ENCODE measurements at places on chromosomes 7 and 10.

GRCh38 chr10:33376976-33377657 is 42.6 kb upstream of the NRP1 start:
- no peak for DNase-seq

GRCh38 chr7:107976620-107977019 is 26.3 kb downstream of the LAMB1 start:
- no peak for DNase-seq

GRCh38 chr7:3393862-3394261 is 92.8 kb downstream of the SDK1 start:
- no peak for DNase-seq

GRCh38 chr10:72275351-72276012 is 1.8 kb downstream of the DDIT4 start:
- DNase-seq: no peak

DNA sequence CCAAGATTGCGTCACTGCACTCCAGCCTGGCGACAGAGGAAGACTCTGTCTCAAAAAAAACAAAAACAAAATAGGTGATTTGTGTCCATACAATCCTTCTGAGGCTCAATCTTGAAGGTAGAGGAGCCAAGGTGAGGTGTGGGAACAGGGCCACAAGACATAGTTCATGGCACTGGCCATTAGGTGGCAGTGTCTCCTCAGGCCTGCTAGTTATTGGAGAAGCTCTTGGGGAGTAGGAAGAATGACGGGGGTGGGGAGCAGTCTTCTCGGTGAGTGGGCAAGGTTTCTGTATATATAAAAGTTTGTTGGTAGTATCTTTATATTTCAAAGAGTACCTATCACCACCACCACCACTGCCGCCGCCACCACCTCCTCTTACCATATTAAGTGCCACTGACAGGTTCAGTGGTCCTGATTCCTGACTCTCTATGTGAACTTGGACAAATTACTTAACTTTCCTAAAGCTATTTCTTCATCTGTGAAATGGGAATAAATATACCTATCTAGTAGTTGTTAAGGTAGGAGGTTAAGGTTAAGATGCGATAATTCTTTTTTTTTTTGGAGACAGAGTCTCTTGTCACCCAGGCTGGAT is 24.0 kb downstream of the CCSER2 start:
- peak; percentile 47 for DNase-seq

- DNase-seq: no peak
Observed at GRCh38 chr10:103941801-103942200, 23.8 kb upstream of the STN1 start.

- DNase-seq: no peak
Observed at GRCh38 chr7:96236198-96237039, 85.5 kb downstream of the SLC25A13 start.

DNA sequence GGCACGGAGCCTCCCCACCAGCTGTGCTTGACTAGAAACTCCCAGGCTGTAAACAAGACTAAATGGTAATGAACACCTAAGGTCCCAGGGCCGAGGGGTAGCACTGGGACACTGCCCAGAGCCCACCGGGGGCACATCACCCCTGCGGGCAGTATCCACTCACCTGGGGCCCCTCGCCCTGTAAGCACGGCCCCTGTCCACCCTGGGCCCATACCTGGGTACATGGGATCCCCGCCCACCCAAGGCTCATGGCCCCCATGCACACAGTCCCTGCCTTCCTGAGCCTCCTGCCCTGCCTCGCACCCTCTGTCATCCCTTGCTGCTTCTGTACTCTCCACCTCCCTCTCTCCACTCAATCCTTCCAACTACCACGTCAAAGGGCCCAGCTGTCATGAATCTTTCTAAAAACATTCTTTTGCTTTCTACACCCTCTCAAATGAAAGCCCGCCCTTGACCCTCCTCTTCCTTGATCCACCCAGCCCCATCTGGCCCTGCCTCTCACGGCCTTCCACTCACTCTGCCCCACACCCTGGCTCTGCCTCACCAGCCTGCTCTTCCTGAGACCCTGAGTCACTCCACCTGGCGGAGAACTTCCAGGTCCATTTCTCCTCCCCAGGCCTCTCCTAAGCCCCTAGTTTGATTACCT is 173.1 kb downstream of the PARD3 start:
- DNase-seq: no peak

GRCh38 chr7:64888561-64888900 is 14.5 kb upstream of the ZNF273 start:
- no peak for DNase-seq

- DNase-seq: no peak
Observed at GRCh38 chr10:97684866-97685394, 2.1 kb downstream of the AVPI1 start.

- no peak for DNase-seq
Observed at GRCh38 chr7:51140199-51141164, 176.1 kb downstream of the COBL start.

DNA sequence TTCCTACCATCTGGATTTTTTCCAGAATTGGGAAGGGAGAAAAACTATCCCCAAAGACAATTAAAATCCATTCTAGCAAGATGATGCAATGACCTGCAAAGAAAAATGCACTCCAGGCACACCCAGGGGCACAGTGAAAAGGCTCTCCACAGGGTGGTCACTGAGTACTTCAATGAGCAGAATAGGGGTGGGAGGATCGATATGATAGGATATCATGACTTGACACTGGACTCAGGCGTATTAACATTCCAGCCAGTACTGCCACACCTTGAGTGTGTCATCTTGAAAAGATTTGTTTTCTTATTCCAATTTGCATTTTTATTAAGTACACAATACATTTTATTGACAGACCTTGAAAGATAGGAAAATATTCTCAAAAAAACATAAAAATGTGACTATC is 132.2 kb downstream of the ZNF37A start:
- DNase-seq: no peak

GRCh38 chr7:36814311-36814710 is 90.0 kb upstream of the AOAH start:
- DNase-seq: no peak
